ENCODE measurements at places on chromosomes 7 and 10.

DNA sequence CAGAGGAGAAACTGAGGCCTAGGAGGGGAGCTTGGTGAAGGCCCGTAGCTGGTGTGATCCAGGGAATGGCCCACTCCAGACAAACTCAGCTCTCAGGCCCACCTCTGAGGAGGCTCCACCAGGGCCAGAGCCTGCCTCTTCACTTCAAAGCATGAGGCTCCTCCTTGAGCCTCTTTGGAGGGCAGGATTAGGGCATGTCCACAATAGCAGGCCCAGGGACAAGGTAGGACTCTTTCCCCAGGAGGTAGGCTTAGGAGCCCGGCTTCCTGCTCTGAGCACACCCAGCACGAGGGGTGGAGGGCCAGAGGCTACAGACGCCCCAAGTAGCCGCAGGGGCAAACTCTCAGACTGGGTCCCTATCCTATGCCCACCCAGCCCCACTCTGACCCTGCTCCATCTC is 164.6 kb upstream of the ZMIZ1 start:
- DNase-seq = no peak

DNA sequence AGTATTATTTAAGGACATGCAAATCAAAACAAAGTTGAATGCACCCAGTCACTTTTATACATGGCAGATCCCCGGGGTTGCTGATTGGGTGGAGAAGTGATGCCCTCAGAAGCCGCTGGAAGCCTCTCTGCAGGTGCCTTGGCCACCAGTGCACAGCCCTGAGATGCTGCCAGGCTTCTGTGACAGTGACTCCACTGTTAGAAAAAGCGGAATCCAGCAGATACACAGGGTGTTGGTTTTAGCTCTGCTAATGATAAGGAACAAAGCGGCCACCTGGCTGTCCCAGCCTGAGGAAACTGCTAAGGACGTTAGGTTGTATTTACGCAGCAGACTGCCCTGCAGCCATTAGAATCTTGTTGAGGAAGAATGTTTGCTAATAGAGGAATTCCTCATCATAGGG is 47.5 kb downstream of the JAKMIP3 start:
- no peak for DNase-seq

GRCh38 chr10:35639728-35640401 is 2.2 kb downstream of the FZD8 start:
- DNase-seq = no peak

- no peak for DNase-seq
Measured at GRCh38 chr10:24449321-24449740, 240.4 kb downstream of the KIAA1217 start.

Data from inflammatory macrophage treated with lipopolysaccharide for 4 hours (primary cell).